ENCODE measurements at places on chromosomes 3 and 15. TPM values are rescaled to one million over a fixed set of nuclear protein-coding genes. Genes with fewer than 3 reads are reported as not detected.

Gene DNAH12
- total RNA-seq: 1.7 TPM

Gene FILIP1L
- 5.3 TPM for total RNA-seq

Gene SH2D7
- not detected for total RNA-seq

Gene UROC1
- total RNA-seq: 0.27 TPM

Gene ALDH1L1
- 4.7 TPM for total RNA-seq

Gene SMCO1
- total RNA-seq: not detected

Gene CADM2
- 74.3 TPM for total RNA-seq

Gene SLC2A2
- total RNA-seq: not detected

Gene ARGFX
- not detected for total RNA-seq

Gene ATP2B2
- total RNA-seq: 72.1 TPM

Measured in cerebellum (tissue), 4 donors.